ENCODE measurements at places on chromosomes 16 and 17.

GRCh38 chr16:11949527-11949926 is 7.7 kb upstream of the NPIPB2 start:
- peak; percentile 62 for DNase-seq

DNA sequence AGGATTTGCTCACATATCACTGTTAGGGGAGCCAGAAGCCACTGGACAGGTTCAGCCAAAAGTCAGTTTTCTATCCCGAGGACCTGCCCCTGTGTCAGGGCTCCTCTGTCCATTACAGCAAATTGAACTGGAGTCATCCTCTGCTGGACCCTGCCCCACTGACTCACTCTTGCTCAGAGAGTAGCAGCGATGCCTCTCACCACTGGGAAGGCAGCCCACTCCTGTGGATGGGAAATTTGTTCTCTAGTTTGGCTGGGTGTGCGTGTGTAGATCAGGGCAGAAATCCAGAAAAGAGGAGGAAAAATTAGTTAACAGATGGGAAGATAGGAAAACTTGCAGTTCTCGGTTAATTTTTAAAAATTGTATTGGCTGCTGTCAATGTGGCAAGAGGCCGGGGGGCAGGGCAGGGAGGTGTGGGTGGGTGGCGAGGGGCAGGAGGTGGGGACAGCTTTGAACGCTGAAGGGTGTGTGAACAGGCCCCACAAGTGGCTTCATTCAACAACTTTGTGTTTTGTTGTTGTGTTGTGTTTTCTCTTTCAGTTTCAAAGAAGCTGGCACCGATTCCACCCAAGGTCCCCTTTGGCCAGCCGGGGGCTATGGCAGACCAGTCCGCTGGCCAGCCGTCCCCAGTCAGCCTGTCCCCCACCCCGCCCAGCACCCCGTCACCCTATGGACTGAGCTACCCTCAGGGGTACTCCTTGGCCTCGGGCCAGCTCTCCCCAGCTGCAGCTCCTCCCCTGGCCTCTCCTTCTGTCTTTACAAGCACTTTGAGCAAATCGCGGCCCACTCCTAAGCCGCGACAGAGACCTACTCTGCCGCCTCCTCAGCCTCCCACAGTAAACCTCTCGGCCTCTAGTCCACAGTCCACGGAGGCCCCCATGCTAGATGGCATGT is 33.6 kb downstream of the ELAC2 start:
- DNase-seq: peak; percentile 68

- DNase-seq: no peak
These were observed 85.6 kb downstream of the SPECC1 start for GRCh38 chr17:20094777-20095176.

GRCh38 chr17:8253801-8254200 is 4.7 kb downstream of the PFAS start:
- peak; percentile 21 for DNase-seq

- no peak for DNase-seq
These were observed 66.3 kb downstream of the MPRIP start for GRCh38 chr17:17108451-17109049.

DNA sequence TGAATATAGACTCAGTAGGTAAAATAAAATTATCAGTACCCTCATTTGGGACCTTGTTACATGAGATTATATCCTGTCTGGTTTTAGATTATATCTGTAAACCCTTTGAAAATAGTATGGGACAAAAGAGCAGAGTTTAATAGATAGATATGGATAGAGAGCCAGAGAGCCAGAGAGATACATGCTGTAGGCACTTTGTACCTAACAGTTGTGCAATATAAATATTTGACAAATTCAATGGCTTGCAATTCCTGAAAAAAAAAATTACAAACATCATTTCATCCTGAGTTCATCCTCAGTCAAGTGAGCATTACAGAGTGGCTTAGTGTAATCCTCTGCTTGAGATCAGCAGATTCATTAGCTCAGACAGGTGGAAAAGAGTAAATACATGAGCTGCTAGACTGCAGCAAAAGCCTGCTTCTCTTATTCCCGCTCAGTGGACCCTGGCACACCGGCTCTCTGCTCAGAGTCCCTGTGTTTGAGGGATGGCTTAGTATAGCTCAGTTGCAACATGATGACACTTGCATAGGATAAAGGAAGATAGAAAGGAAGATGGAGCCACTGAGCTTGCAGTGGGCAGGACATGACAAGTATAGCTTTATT is 931.6 kb upstream of the GOT2 start:
- no peak for DNase-seq

GRCh38 chr17:63483655-63484575 is 7.1 kb downstream of the ACE start:
- DNase-seq: no peak

DNA sequence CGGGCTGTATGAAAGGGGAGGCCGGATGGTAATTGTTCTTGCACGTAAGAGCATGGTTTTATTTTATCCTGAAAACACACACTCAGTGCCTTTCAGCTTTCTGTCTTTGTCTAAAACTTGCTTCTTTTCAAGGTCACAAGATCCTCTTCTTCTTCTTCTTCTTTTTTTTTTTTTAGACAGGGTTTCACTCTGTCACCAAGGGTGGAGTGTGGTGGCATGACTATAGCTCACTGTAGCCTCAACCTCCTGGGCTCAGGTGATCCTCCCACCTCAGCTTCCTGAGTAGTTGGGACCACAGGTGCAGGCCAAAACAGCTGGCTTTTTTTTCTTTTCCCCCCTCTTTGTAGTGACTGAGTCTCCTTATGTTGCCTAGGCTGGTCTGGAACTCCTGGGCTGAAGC is 15.9 kb upstream of the ZNF629 start:
- no peak for DNase-seq

Data from HCEC 1CT (cell line).